Suppressor macrophage treated with lipopolysaccharide for 4 hours (primary cell): ENCODE measurements at places on chromosomes 2 and 18.

- DNase-seq, result peak; percentile 6
Measured at GRCh38 chr2:206920951-206921350, 18.4 kb upstream of the CPO start.

- no peak for DNase-seq
Measured at GRCh38 chr2:230010501-230010900, 58.2 kb downstream of the SLC16A14 start.

- peak; percentile 21 for DNase-seq
Measured at GRCh38 chr2:37868866-37869265, 56.2 kb upstream of the RMDN2 start.

- no peak for DNase-seq
Measured at GRCh38 chr2:229129738-229130371, 141.2 kb downstream of the PID1 start.

- DNase-seq, result peak; percentile 51
Measured at GRCh38 chr2:174337337-174338146, 2.8 kb downstream of the SP9 start.

- no peak for DNase-seq
Measured at GRCh38 chr2:182585001-182585400, 131.1 kb upstream of the DNAJC10 start.

- DNase-seq, result peak; percentile 19
Measured at GRCh38 chr2:191686066-191686465, 8.1 kb downstream of the NABP1 start.

- peak; percentile 70 for DNase-seq
Measured at GRCh38 chr18:46324087-46324955, 220.1 kb downstream of the HAUS1 start.

DNA sequence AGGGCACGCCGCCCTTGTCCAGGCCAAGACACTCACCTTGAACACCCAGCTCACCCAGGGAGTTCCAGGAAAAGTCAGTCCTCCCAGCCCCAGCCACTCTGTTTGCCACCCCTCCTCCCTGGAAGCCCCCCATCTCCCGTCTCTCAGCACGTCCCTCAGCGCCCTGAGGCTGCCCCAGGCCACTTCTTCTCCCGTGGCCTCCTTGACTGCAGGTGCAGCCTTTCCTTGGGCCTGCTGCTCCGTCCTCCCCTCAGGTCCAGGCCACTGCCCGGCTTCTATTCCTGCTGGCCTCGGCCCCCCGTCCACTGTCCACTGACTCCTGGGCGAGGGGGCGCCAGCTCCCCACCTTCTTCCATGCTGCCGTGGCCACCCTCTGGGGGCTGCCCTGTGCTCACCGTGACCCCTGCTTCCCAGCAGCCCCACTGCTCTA is 239.1 kb downstream of the HDAC4 start:
- no peak for DNase-seq

GRCh38 chr2:175462246-175462645 is 280.7 kb upstream of the ATP5MC3 start:
- DNase-seq, result no peak

DNA sequence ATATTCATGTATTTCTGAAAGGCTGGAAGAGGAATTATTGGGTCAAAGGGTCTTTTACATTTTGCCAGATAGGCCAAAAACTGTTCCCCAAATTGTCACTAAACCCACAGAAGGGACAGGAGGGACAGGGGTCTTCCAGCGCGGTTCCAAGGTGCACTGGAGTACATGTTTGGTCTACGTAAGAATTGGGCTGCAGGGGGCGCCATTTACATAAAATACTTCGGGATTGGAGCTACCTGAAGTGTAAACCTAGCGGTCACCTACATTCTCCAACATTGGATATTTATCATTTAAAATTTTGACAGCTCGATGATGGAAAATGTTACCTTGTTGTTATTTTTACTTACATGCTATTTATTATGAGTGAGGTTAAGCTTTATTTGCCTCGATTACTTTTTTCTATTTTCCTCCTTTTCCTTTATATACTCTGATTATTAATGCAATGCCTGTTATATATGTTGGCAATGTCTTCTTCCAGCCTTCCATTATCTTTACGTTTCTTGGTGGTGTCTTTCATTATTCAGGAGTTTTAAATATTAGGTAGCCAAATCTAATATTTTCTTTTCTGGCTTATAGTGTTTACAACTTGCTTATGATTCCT is 43.0 kb upstream of the RAB6C start:
- peak; percentile 41 for DNase-seq

GRCh38 chr2:47897883-47898731 is 8.2 kb downstream of the FBXO11 start:
- DNase-seq, result peak; percentile 60

DNA sequence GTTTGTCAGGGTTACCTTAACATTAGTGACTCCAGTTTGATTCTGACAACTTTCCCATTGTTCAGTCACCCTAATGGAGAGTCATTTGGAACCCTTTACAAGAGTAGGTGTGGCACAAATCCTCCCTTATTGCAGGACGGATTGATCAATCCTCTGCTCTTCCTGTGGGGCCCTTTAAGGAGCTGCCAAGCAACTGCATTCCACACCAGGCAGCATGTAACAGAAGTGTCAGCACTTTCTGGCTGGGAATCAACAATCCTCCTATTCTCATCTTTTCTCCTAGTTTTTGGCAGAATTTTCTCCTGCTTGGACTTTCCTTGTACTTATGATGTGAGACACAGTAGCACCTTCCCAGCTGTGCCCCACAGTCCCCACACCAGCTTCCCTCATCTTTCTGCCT is 177.8 kb downstream of the ST6GAL2 start:
- no peak for DNase-seq

GRCh38 chr2:51986101-51986500 is 954.2 kb upstream of the NRXN1 start:
- no peak for DNase-seq

DNA sequence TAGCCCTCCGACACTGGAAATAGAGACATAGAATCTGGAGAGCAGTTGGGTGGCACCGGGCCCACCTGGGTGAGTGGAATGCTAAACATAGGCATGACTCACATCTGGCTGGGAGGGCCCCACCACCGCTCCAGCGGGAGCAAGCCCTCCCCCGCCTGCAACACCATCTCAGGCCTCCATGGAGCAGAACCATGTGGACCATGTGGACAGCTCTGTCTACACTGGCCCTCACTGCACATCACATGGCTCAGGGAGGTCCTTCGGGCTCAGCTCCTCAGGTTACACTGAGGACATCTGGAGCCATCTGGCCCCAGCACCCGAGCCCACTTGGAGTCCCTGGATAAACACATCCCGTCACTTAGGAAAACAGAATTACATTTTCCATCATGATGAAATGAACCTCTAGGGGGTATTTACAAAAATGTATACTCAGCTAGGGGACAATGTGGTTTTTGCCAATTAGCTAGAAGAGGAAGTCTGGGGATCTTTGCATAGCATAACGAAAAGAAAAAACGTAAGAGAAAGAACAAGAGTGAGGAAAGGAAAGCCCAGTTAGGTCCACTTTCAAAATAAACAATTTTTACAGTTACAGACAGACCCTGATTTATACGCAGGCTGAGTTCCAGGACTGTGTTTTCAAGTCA is 30.7 kb upstream of the MLPH start:
- DNase-seq, result no peak

DNA sequence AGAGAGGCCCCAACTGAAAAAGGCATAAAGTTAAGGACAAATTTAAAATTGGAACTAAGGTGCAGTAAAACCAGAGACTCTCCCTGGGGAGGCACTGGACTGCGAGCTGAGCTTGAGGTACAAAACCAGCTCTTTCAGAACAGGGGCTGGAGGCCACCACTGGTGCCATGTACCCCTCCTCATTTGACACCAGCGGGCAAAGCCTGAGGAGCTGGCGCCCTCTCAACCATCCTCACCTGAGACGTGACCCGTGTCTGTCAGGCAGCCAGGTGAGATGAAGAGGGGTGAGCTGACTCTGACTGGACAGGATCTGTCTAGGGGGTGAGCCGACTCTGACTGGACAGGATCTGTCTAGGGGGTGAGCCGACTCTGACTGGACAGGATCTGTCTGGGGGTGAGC is 68.5 kb downstream of the TMEM18 start:
- DNase-seq, result no peak

DNA sequence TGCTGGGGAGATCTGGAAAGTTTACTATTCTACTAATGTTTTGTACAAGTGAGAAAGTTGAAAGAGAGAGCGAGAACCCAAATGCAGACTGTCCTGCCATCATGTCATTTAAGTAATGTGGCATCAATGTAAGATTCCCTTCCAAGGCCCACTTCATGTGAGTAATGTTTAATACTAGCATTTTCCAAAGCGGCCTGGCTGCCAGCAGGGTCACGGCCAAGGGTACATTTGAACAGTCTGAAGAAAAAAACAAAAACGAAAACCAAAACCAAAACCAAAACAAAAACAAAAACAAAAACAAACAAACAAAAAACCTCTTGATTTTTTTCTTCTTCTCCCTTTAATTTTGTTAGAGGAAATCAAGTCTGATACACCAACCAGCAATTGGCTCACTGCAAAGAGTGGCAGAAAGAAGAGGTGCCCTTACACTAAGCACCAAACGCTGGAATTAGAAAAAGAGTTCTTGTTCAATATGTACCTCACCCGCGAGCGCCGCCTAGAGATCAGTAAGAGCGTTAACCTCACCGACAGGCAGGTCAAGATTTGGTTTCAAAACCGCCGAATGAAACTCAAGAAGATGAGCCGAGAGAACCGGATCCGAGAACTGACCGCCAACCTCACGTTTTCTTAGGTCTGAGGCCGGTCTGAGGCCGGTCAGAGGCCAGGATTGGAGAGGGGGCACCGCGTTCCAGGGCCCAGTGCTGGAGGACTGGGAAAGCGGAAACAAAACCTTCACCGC is 2.2 kb downstream of the HOXD10 start:
- peak; percentile 35 for DNase-seq

DNA sequence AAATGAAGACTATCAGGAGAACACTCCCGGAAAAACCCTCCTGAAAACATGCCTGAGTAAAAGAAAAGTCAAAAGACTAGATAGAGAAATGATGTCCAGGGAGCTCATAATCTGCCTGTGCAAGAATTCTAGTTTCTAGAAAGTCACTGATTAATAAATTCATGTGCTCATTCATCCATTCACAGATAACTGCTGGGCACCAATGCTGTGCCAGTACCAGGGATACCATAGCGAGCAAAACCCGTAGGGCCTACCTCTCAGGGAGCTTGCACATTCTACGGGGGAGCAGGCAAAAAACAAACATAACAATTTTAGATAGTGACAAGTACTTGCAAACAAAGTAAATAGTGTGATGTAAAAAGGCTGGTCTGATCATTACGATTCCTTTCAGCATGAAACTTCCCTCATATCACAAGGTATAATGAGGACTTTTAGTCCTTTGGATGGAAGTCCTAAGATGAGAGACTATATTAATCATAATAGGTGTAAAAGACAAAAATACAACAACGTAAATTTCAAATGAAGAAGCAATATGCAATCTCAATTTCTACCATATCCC is 289.9 kb downstream of the AFF3 start:
- no peak for DNase-seq

GRCh38 chr2:165081276-165081675 is 122.6 kb downstream of the SCN3A start:
- no peak for DNase-seq

DNA sequence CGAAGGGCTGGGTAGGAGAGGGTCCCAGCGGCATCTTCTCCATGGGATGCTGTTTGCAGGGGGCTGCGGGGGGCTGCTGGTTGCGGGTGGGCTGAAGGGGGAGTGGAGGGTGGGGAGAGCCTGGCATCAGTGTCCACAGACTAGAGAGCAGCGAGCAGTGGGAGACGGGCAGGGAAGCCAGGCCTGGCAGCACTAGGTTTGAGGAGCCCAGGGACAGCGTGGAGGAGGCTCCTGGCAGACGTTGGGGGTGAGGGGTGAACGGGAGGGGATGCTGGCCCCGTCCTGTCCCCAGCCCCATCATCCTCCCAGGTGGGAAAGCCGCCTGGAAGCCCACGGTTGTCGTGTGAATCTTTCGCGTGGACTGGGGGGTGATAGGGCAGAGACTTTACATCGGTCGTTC is 48.2 kb upstream of the TFCP2L1 start:
- DNase-seq, result no peak

DNA sequence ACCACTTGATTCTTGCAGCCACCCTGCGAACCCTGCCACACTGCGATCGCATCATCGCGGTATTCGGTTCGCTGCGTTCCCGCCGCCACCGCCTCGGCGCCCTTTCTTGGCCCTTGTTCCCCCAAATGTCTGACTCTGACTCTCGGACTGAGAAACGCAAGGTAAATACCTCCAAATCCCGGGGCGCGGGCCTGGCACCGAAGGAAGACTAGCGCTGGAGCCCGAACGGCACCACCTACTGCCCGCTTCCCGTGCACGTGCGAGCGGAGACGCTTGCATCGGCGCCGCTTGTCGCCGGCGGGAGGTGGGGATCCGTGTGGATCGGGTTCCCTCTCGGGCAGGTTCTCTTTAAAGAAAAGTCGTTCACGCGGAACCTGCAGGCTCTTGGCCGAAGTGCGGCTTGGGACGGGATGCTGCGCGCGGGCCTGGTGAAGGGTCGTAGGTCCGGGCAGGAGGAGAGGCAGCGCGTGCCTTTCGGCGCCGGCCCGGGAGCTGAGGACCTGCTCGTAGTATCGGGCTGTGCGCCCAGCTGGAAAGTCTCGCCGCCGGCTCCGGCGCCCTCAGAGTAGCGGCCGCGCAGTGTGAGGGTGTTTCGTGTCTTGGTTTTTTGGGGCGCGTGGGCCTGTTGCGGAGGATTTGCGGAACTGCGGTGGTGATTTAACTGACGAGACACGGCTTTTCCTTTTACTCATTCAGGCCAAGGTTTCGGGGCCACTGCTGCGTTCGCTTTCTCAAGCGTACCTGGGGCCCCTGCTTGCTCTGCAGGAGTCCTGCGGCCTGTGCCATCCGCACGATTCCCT is 514 bp downstream of the BCL2L11 start:
- DNase-seq, result peak; percentile 54

- DNase-seq, result no peak
Measured at GRCh38 chr2:164898475-164898874, 56.9 kb downstream of the SLC38A11 start.

GRCh38 chr2:101743288-101743687 is 45.8 kb downstream of the MAP4K4 start:
- no peak for DNase-seq

DNA sequence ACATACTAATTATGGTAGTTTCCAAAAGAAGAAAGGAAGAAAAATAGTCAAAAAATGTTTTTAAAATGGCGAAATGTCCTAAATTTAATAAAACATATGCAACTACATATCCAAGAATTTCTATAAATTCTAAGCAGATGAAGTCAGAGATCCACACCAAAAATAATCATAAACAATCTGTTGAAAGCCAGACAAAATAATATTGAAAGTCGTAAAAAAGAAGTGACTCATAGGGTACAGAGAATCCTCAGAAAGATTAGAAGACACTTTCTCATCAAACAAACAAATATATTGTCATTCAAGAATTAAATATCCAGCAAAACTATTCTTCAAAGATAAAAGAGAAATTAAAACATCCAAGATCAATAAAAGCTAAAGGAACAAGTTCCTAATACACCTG is 281.4 kb upstream of the ZNF804A start:
- no peak for DNase-seq
